ENCODE measurements at places on chromosomes 4 and X. TPM values are rescaled to one million over a fixed set of nuclear protein-coding genes. Genes with fewer than 3 reads are reported as not detected.

Gene AKAP4
- total RNA-seq: not detected

Gene HSFX2
- total RNA-seq: 0.10 TPM

Gene ATP6AP1
- total RNA-seq: 54.3 TPM

Gene WAS
- 1.1 TPM for total RNA-seq

Gene SMIM10L2A
- 0.54 TPM for total RNA-seq

Gene AASDH
- 6.4 TPM for total RNA-seq

Gene CPE
- 6.3 TPM for total RNA-seq

Gene ARR3
- not detected for total RNA-seq

Gene MAGEB10
- not detected for total RNA-seq

Gene PNMA6F
- not detected for total RNA-seq

Gene CXorf58
- not detected for total RNA-seq

Gene TMEM156
- total RNA-seq: 0.49 TPM

Gene VCX3B
- not detected for total RNA-seq

Gene ANK2
- 100 TPM for total RNA-seq

Gene CUL4B
- 95.0 TPM for total RNA-seq

Gene SPOCK3
- total RNA-seq: 0.34 TPM

Gene TSPAN6
- total RNA-seq: 24.9 TPM

Gene MAGEC3
- total RNA-seq: not detected

Gene GAGE1
- total RNA-seq: not detected

Gene MAGEA2
- total RNA-seq: not detected

Gene LDB2
- total RNA-seq: 17.2 TPM

Gene ANOS1
- total RNA-seq: 4.4 TPM

Gene KIT
- 2.6 TPM for total RNA-seq

Gene TEX11
- not detected for total RNA-seq

Gene GABRA4
- not detected for total RNA-seq

Gene RASL11B
- 0.54 TPM for total RNA-seq

Gene PLAC8
- not detected for total RNA-seq

Gene SMIM10
- total RNA-seq: 3.1 TPM

Gene DRD5
- not detected for total RNA-seq
